ENCODE measurements at places on chromosomes 1 and 21.
A peak's percentile ranks its signal among the peaks of the same experiment; 100 is the strongest.

DNA sequence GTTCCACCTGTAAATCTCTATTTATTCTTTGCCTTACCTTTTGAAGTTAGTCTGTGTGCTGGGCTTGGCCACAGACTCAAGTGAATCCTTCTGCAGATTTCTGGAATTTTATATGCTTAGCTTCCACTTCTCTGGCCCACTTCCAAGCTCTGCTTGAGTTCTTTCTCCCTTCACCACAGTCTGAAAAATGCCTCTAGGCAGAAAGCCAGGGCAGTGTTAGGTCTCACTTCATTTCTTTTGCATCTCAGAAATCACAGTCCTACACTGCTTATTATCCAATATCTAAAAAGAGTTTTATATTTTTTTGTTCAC, 48.9 kb downstream of the INKA2 start:
- DNase-seq: no peak

DNA sequence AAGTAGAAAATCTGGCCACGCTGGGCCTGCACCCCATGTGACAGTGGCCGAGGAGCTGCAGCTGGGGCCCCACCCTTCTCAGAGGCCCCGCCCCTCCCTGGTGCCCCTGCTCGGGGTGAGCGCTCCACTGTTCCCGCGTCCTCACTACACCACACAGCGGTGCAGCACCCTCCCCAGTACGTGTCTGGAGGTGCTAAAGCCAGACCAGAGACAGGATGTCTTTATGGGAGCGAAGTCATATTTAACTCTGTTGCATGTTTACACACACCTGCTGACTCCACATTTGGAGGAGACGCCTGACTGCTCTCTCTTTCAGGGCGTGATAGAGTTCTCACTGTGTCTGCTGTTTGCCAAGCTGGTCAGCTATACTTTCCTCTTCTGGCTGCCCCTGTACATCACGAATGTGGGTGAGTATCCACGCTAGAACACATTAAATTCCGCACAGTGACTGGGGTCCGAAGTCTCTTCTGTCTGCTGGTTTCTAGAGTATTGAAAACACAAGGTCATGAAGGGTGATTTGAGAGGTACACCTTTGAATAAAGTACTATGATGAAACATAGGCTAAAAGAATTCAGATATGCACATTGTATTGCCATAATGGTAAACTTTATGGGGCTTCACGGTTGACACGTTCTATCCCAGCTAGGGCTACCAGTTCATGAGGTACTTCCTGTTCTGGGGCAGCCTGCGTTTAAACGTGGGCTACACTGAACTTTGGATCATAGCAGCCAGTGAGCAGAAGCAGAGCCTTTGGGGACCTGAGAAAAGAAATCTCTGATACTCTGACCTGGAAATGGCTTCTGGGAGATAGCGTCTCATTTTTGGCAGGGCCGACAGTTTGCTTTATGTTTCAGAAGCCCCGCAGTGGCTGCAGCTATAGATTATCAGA, 48.4 kb downstream of the SLC37A1 start:
- DNase-seq: no peak

GRCh38 chr1:60583696-60584095, 498.7 kb upstream of the NFIA start:
- no peak for DNase-seq

DNA sequence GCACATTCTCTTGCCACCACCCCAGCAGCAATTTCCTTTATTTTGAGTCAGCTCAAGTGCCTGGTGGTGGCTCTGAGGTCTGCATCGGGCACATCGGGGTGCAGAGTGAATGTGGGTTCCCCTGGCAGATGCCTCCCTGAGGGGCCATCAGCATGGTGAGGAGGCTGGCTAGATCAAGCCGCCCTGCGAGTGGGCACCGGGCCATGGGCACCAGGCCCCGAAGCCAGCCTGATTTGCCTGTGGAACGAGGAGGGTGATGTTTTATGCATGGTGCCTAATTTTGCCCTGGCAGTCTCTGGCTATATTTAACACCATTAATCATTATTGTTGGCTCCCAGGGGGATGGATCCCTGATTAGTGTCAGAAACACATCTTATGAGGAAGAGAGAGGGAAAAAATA, 36.3 kb downstream of the ACTL8 start:
- no peak for DNase-seq

DNA sequence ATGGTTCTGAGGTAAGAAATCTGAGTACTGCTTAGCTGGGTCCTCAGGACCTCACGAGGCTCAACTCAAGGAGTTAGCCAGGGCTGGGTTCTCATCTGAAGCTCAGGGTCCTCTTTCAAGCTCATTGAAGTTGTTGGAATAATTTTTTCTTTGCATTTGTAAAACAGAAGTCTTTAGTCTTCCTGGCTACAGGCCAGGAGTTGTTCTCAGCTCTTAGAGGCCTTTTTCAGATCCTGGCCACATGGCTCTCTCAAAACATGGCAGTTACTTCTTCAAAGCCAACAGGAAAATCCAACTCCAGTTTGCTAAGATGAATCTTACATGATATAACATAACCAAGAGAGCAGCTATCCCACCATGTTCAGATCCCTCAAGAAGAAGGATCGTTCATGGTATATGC, 92.3 kb upstream of the CHODL start:
- DNase-seq: no peak

DNA sequence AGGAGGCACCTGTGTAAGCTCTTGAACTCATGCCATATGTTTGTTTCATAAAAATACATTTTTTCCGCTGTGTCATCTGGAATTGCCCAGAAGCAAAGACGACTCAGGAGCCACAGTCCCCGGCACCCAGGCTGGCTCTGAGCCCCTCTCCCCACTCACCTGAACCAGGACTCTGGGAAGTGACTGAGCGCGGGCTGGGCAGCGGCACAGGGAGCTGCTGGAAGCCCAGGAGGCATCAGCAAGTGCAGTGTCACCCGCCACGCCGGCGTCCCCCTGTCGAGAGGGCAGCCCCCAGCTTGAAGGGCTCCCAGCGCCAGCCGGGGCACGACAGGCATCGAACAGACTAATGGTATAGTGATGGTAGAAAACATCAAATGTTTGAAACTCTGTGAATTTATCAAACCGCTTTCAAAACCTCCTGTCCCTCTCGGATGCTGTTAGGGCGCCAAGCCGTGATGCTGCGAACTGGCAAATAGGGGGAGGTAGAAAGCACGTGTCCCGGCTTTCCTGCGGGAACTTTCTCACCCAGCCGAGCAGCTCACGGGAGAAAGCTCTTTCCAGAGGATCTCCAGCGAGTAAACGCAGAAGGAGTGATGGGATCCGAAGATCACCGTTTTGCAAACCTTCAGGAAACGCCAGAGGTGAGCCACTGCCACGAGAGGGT, 57.8 kb upstream of the COL18A1 start:
- DNase-seq: no peak

DNA sequence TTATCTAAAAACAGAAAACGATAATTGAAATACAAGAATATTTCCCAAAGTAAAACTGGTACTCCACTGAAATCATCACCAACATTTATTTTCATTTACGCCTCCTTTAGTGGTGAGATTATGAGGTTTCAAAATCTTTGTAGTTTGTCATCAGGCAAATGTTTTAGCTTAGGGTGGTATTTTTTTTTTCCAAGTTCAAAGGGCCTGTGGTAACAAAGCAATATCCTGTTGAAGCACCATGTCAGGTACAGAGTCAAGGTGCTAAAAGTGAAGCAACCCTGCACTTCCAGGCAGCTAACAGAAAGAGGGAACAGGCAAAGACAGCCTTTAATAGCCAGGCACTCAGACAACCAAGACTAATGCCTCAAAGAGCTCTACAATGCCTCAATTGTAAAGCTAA, 89.2 kb downstream of the JAK1 start:
- peak; percentile 66 for DNase-seq

DNA sequence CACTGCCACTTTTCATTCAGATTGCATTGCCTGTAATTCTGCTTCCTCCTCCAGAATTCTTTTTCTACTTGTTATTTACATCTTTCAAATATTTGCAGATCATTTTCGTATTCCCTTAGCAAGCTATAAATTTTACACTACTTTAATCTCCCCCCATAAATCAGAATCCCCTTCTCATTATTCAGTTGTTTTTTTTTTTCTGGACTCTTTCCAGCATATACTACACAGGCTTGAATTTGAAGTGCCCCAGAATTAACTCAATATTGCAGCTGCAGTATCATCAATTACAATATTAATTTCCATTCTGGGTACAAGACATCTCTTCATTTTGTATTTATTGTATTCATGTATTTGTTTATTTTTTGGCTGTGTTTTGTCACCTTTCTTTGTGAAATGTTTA, 1494.3 kb downstream of the AMY1C start:
- no peak for DNase-seq

- DNase-seq: no peak
Observed at GRCh38 chr1:233057836-233058235, 107.4 kb downstream of the NTPCR start.

DNA sequence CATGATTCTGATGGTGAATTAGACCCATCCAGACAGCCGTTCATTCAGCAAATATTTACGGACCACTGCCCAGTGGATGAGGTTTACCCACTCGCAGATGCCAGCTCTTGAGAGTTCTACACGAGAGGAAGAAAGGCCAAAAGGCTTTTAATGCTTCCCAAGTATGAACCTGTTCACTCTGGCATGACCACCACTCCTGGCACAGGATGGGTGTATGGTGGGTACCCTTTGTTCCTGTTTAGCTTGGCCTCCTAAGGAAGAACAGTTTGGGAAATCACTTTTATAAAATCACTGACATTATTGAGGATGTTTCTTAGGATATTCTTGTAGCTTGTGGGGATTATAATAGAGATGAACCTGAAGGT, 67.2 kb downstream of the HMGB4 start:
- no peak for DNase-seq

DNA sequence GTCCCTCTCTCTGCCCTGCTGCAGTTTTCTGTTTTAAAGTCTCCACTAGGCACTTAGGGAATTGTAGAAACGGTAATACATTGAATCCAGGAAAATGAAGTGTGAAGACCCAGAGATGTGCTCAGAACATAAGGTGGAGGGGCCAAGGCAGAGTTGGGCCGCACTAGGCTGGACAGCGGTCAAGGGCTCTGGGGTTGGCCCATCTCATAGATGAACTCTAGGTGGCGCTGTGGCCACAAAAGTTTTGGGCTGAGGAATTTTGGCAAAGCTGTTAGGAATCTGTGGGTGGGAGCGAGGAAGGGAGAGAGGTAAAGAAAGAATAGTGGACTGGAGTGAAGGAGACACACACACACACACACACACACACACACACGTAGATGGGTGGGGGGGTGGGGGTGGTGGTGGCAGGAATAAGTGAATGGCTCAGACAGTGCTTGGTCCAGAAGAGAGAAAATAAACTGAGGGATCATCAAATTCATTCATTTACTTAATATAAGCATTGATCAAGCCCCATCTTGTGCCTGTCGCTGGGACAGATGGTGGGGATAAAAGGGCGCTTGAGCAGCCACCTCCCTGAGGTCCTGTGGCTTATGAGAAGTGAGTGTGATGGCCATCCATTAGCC, 258.5 kb downstream of the TRABD2B start:
- DNase-seq: no peak

- DNase-seq: no peak
Observed at GRCh38 chr1:62716397-62716796, 28.2 kb upstream of the DOCK7 start.

- no peak for DNase-seq
Observed at GRCh38 chr1:43388613-43389012, 987 bp downstream of the MED8 start.

- DNase-seq: no peak
Observed at GRCh38 chr1:214044438-214045214, 56.9 kb downstream of the PROX1 start.
